Renal cortical epithelial cell (primary cell): ENCODE measurements at places on chromosomes 3 and 15. TPM values are rescaled to one million over a fixed set of nuclear protein-coding genes. Genes with fewer than 3 reads are reported as not detected.

DNA sequence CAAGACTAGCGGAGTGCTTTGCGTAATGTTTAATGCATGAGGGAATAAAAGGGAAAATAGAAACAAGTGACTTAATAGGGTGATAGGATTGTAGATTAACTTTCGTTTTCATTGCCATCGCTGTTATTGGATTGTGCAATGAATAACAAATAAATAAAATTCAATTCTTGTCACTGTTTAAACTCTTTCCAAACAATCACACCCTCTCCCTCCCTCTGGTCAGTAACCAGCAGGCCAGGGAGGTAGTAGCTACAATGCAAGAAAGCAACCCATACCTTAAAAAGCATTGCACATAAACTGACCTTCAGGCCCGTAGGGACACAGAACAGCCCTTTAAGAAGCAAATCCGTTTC is 705 bp upstream of the TFRC start:
- peak; percentile 80 for DNase-seq

DNA sequence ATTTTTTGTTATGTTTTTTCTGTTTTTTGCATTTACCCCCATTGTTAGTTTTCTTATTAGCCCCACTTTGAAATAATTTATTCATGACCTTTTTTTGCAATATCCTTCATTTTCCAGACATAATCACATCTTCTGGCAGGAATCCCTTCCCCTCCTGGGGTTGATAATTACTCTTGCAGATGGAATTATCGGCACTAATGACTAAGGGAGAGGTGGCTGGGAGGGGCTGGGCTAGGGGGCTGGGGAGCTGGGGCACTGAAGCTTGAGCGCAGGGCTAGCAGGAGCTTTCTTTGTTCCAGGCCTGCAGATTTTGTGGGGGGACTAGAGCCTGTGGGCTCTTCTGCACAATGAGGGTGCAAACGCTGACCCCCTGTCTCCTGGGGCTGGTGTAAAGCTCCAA is 77.8 kb downstream of the RAB11A start:
- DNase-seq, result no peak

DNA sequence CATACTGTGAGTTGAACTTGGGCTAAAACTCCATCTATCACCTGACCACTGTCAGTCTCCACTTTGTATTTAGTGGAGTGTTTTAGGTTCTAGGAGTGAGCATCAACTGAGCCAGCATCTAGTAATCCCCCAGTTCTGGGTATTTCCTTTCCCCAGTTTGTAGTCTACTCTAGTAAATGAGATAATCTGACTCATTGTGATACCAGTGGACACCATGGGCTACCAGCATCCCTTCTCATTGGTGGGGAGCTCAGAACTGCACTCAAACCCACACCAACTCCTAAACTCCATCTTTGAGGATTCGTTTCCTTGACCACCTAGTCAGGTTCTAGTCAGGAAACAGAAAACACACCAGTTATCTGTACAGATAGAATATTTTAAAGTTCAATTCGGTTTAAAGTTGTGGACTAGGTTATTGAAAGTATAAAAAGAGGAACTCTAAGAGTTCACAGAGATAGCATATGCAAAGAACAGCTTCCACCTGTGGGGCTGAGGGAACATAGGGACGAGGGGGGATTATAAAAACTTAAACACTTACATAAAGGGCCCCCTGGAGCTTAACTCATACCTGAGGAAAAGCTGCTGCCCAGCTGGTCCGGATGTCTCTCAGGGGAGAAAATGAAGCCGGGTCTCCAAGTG is 36.0 kb downstream of the LEO1 start:
- no peak for DNase-seq

SLC25A26 gene
- 20.7 and 26.0 TPM in 2 replicates for total RNA-seq

- DNase-seq, result peak; percentile 97
Measured at GRCh38 chr15:60932051-60932915, 296.8 kb downstream of the RORA start.

PPP1R14D gene
- total RNA-seq, result not detected in 2 replicates

ABHD6 gene
- 5.2 and 8.8 TPM in 2 replicates for total RNA-seq

DNA sequence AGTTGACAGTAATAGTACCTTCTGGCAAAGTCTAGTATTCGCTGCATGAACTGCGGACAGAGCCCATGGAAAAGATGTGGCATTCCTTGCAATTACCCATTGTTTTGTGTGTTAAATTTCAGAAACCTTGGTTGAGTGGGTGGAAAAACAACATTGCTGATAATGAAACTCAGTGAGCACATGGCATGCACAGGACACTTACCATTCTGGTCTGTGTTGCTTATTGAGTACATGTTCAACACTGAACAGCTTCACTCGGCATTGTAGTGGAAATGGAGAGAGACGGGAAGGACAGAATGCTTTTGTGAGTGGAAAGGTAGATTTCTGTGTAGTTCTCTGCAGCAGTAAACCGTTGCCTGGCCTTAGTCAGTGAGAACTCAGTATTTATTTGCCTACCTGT is 165.3 kb downstream of the FNDC3B start:
- no peak for DNase-seq

- no peak for DNase-seq
Measured at GRCh38 chr3:1613962-1614361, 484.7 kb upstream of the CNTN4 start.

DNA sequence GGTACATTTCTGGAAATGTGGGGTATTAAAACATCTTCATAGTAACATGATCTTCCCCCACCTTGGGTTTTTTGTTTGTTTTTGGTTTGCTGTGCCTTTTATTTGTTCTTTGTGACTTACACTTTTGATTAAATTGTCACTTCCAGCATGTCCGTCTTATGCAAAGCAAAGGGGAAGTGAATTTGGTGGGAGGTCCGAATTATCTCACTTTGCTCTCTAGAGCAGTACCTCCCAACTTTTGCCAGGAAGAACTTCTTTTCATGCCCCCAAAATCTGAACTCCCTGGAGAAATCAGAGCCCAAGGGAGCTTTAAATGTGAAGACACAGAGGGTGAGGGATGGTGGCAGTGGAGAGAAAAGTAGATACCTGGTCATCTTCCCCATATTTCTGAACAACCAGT is 173.1 kb downstream of the IL5RA start:
- no peak for DNase-seq
